ENCODE measurements at places on chromosomes 3 and 15. TPM values are rescaled to one million over a fixed set of nuclear protein-coding genes. Genes with fewer than 3 reads are reported as not detected.

The SNTN gene
- polyA plus RNA-seq = 3.1 TPM

The HIGD1A gene
- polyA plus RNA-seq = 106 TPM

The GREM1 gene
- polyA plus RNA-seq = 0.03 TPM

DNA sequence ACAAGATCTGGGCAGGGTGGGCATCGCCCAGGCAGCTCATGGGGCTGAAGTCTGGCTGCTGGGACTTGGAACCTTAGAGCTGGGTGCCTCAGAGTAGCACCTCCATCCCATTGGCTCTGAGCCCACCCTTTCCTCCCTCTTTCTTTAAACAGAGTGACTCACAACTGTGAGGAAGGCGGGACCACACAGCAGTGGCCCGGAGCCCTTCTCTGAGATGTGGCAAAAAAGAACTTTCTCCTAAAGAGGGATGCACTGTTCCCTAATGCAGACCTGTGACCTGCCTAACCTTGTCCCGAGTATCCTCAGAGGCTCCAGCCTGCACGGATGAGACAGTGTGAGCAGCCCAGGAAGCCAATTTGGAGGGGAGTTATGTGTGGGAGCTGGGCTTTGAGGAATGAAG, 23.6 kb downstream of the PRR20G start:
- DNase-seq = no peak

The GOLGA6A gene
- polyA plus RNA-seq = 0.86 TPM

DNA sequence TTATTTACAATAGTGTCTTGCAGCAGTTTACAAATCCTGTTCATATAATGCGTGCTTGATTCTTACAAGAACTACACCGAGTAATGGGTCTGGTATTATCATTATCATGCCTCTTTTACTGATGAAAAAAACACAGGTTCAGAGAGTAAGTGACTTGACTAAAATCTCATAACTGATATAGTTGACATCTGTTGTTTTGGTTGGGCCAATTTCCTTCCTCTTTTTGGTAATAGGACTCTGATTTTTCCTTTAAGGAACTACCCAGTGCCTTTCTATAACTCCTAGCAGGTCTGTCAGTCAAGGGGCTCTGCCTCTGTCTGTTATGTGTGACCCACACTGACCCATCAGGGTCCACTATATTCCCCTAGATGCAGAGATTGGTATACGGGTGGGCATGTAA, 14.6 kb upstream of the BLOC1S6 start:
- no peak for DNase-seq

The PLSCR4 gene
- 37.9 TPM for polyA plus RNA-seq

The PLXND1 gene
- 176 TPM for polyA plus RNA-seq

GRCh38 chr3:155326901-155327300, 33.4 kb upstream of the STRIT1 start:
- no peak for DNase-seq

- no peak for DNase-seq
These were observed 198.3 kb downstream of the OTOL1 start for GRCh38 chr3:161694682-161695564.

The KCTD6 gene
- polyA plus RNA-seq = 19.3 TPM

GRCh38 chr3:132464066-132464465, 46.8 kb downstream of the DNAJC13 start:
- no peak for DNase-seq

GRCh38 chr3:5035113-5035512, 55.9 kb downstream of the BHLHE40 start:
- no peak for DNase-seq

The GOLGA8T gene
- polyA plus RNA-seq = not detected

DNA sequence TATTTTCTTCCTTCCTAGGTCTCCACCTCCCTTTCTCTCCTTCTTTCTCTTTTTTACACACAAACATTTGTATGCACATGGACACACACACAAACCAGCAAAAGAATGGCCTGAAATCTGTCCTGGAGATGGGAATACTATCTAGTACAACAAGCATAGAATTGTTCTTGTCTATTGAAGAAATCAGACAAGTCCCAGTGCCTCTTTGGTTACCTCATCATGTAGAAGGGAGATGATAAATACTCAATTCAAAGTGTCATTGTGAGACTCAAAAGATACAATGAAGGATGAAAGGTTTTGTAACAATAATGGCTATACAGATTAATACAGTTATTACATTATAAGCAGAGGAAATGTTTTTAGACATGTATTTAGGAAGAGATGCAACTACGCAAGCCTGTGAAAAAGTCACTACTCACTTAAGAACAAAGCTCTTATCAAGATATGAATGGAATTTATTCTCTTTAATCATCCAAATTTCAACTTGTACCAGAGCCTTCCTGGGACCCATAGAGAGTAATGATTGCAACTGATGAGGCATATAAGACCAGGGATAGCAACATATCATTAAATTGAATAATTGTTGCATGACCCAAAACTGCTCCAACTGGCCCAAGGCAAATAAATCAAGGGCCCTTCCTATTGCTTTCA, 43.2 kb downstream of the P3H2 start:
- DNase-seq = no peak

GRCh38 chr15:83721031-83721430, 67.1 kb downstream of the ADAMTSL3 start:
- DNase-seq = no peak

GRCh38 chr3:43286841-43287499, 630 bp downstream of the SNRK start:
- no peak for DNase-seq

GRCh38 chr3:150503402-150504099, 42.7 kb downstream of the SERP1 start:
- DNase-seq = no peak

The SPTSSB gene
- polyA plus RNA-seq = 6.4 TPM

All from right lung (tissue), 10 donors.